Hepatocyte (in vitro differentiated cells): ENCODE measurements at places on chromosomes 11 and 22.

GRCh38 chr11:27218421-27219038 lies 144.5 kb downstream of the CCDC34 start:
- DNase-seq: no peak

DNA sequence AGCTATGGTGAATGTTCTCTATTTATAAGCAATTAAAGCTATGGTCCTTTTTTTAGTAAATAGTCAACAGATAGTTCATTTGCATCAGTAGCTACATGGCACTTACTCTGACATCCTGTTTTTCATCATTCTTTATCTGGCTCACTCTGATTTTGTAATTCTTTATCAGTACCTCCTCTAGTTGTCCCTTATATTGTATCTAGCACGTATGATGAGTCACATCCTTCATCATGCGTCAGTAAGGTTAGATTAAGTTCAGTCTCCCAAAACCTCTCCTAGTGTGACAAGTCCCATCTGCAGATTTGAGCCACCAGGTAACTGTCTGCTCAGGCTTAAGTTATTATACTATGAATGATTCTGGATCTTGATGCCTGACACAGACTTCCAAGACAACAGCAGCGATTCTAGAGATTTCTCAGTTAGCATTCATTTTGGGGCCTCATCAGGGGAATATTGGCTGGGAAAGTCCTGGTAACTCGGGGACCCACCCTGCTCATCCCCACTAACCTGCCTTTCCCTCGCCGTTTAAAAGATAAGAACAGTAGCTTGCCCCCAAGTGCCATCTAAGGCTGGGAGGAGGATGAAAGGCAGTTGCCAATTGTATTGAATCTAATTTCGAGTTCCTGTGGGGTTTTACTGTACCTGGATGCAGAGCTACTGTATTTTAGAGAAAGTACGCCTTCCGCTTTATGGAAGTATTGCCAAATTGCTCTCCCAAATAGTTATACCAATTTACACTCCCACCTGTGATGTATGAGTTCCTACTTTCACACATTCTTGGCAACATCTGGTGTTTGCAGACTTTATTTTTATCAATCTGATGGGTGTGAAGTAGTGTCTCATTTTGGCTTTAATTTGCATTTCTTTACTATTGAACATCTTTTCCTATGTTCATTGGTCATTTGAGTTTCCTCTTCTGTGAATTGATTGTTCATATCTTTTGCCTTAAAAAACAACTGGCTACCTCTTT lies 55.9 kb downstream of the ZC3H12C start:
- no peak for DNase-seq

DNA sequence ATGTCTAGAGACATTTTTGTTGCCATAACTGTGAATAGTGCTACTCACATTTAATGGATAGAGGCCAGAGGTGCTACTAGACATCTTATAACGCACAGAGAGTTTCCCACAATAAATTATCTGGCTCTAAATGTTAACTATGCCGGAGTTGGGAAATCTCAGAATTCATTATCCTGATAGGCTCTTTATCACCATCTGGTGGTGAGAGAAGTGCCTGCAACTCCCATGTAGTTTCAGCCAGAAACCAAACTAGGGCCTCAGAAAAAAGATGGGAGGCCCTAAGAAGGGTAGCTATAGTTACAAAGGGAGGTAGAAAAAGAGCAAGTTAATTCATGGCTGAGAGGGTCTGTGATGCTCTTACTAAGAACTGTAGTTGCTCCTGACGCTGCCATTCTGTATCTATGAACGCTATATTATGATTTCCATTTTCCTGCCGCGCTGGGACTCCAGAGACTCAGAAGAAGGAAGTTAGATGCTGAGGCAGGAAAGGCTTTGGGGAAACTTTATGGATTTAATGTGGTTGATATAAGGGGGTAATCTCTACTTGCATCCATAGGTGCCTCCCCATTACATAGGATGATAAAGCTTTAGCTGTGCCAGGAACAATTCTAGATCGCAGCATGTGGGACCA lies 22.9 kb upstream of the MRPL17 start:
- peak; percentile 80 for DNase-seq

DNA sequence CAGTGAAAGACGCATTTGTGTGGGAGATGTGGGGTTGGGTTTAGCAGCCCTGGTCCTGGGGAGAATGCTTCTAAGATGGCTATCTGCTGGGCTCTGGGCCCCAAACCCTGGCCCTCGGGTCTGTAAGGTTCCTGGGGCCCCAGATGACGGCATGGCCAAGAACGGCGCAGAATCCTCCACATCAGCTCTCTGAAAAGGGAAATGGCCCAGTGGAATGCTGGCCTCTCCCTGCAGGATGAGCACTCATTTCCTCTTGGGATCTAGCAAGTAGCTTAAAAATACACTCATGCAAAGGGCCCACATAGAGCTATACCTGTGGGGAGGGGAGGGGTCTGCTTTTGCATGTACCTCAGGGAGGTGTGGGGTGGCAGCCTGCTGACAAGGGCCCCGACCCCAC lies 37.5 kb upstream of the LINC01488 start:
- DNase-seq: no peak

- DNase-seq: no peak
These were observed 38.9 kb downstream of the MS4A2 start for GRCh38 chr11:60127311-60127811.

GRCh38 chr22:42217019-42217751 lies 53.3 kb downstream of the TCF20 start:
- peak; percentile 33 for DNase-seq

- DNase-seq: no peak
These were observed 220.6 kb upstream of the ISX start for GRCh38 chr22:34845391-34845790.

DNA sequence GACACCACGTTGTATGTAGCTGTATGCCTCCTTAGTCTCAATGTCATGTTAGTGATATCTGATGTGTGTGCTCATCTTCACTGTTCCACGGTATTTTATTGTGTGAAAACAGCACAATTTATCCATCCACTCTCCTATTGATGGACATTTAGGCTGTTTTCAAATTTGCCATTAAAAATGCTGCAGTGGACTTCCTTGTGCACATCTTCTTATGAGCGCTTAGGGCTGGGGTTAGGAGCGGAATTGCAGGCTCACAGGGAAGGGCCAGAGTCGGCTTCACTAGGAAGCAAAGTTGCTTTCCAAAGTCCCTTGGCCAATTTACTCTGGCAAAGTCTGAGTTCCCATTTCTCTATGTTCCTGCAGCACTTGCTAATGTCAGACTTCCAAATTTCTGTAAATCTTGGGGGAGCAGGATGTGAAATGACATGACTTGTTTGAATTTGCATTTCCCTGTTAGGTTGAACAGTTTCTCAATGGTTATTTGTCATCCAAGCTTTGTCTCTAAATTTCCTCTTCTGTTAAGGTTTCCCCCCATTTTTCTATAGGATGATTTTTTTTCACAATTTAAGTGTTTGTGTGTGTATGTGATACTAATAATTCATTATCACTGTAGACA lies 75.4 kb downstream of the MYEOV start:
- no peak for DNase-seq

GRCh38 chr11:133271206-133271605 lies 261.1 kb downstream of the OPCML start:
- DNase-seq: no peak
